Fibroblast of skin of right quadriceps (primary cell): ENCODE measurements at places on chromosomes 12 and 14.
A peak's percentile ranks its signal among the peaks of the same experiment; 100 is the strongest.

GRCh38 chr12:57166971-57167371, 19.6 kb upstream of the LRP1-AS start:
- DNase-seq, result peak; percentile 69

- no peak for DNase-seq
Measured at GRCh38 chr12:49219417-49220026, 30.6 kb upstream of the TUBA1A start.

- DNase-seq, result no peak
Measured at GRCh38 chr12:109580684-109581333, 7.2 kb downstream of the MVK start.

GRCh38 chr14:24055971-24056799, 4.4 kb downstream of the CARMIL3 start:
- DNase-seq, result no peak

- no peak for DNase-seq
Measured at GRCh38 chr12:70252832-70253231, 9.6 kb downstream of the CNOT2 start.

DNA sequence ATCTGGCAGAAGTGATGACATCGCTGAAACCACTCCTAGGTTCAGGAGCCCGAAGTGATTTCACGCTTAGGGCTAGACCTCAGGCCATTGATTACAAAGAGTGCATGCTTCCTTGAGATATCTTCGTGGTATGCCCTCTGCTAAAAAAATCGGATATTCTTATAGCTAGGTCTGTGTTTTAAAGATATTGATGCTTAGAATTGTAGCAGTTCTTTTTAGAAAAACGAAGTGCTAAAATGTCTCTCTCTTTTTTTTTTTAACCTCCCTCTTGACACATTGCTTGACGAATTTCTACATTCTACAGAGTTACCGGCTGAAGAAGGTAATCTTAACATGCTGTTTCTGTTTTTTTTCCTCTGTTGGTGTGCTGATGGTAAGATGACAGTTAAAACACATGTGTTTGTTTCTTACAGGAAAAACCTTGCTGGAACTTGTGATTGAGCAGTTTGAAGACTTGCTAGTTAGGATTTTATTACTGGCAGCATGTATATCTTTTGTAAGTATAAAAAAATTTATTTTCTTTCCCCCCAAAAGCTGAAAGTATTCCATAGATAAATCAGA, 1.3 kb downstream of the ATP2A2 start:
- peak; percentile 42 for DNase-seq

- DNase-seq, result peak; percentile 90
Measured at GRCh38 chr14:58637040-58637390, 747 bp upstream of the DACT1 start.

DNA sequence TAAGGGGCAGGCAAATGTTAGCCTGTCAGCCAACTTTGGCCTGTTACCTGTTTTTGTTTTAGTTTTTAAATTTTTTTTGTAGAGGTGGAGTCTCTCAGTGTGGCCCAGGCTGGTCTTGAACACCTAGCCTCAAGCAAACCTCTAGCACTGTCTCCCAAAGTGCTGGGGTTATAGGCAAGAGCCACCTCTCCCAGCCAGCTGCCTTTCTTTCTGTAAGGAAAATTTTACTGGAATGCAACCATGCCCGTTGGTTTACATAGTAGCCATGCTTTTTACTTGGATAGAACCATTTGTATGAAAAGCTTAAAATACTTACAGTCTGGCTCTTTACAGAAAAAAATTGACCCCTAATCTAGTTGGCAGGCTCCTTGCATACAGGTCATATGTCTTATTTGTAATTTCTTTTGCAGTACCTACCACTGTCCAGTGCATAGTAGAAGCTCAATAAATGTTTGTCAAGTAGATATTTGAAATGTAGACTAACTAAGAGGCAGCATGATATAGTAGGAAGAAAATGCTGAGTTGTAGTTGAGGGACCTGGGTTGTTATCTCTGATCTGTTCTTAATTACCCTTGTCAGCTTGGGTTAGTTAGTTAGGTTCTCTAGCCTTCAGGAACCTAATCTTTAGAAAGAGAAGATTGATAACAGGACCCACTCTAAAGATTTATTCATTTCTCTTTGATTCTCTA, 4.7 kb downstream of the MDM2 start:
- DNase-seq, result no peak

GRCh38 chr12:68932961-68933893, at the start of gene CPM:
Gene CPM (minus strand): TSS chr12:68933171. CDS start chr12:68932837, 334 bp downstream.
- peak; percentile 23 for DNase-seq

DNA sequence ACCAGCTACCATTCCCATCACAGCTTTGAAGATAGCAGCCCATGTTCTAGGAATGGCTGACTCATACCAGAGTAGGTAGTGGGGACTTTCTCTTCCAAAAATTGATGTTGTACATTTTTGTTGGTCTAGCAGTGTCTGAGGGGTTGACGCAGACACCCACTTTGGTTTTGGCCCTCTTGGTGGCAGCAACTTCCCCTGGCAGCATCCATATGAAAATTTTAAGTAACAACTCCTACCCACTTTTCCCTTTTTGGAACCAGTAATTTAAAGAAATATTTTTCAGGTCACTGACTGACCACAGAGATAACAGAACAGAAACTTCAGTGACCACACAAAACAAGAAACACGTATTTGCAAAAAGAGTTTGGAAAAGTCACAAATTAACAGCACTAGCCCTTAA, 162.0 kb upstream of the TMCC3 start:
- DNase-seq, result no peak

DNA sequence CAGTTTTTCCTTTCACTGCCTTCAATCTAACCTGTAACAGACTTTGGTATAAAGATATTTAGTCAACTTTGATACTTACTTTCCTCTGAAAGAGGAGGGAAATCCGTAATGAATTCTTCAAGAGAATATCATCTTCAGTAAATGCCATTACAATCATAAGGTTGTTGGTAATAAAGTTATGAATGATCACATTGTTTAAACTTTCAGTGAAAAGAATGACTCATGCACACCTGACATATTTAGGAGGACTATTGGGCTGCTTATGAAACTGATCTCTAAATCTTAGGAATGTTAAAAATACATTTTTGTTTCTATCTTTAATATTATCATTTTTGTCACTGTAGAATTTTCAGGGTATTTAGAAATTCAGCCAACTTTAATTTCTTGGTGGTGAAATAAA, 474.7 kb downstream of the SLC16A7 start:
- DNase-seq, result no peak

GRCh38 chr12:115426732-115427131, 742.8 kb upstream of the TBX3 start:
- DNase-seq, result no peak

GRCh38 chr12:92123780-92124688, 21.6 kb downstream of the BTG1 start:
- DNase-seq, result no peak

DNA sequence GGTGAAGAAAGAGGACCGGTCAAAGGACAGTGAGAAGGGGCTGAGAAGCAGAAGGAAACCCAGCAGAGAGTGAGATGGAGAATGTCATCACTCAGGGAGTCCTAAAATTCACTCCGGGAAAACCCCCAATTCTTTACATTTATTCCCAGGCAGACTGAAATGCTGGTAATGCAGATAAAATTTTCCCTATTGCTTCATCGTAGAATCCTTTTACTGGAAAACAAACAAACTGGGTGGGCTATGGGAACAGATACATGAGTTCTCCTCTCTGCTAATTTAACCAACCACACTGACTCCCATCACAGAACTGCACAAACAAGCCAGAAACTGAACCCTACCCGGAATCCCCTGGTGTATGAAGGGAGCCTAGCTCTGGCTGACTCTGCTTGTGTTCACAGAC, 20.9 kb downstream of the HEBP1 start:
- peak; percentile 53 for DNase-seq

- DNase-seq, result no peak
Measured at GRCh38 chr14:27881063-27881462, 885.5 kb upstream of the FOXG1 start.

DNA sequence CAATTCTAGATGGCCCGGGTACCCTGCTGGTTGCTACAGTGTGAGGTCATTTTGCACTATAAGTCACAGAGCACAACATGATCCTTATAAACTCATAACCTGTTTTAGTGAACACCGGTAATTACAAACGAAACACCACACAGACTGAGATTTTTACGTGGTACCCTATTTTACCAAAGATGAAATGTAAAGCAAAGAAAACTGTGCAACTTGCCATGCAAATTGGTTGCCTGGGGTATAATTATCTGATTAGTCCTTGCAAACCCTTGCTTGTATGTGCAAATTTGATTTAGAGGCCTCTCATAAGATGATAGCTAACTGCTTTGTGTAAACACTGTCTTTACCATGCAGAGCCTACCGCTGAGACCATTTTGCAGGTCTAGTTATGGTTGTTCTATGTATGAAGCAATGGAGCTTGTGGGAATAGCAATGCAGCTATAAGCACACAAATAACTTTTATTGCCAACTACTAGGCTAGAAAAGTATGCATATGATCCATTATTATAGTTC, 372.1 kb upstream of the FAR2 start:
- DNase-seq, result no peak

DNA sequence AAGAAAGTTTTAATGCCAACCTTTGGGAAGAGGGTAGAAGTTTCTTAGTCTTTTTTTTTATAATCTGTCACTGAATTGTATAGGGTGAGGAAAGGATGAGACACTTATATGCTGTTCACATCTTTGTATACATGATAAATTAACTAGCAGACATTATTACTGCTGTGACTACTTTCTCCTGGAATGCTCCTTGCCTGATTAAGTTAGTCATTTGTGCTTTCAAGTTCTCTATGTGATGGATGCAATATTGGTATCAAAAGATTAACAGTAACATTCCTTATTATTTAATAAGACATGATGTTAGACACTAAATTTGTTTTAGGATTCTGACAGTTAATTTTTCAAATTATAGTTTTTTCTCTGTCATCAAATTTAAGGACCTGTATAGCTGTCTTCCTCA, 223.4 kb upstream of the GARIN2 start:
- DNase-seq, result peak; percentile 68

DNA sequence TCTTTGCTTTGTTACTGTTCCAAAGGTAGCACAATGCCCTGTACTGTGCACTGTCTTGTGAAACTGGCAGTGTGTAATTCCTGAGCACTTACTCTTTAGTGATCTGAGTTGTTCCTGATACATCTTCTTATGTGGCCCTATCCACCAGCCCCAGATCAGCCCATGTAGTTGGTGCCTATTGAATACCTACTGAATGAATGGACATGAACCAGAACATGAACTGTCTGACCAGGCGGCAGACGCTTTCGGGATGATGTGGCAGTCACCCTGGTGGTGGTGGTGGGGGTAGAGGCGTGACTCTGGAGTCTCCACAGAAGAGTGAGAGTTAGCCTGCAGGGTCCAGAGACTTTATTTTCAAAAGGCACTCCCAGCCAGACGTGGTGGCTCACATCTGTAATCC, 46.6 kb upstream of the PAPOLA start:
- DNase-seq, result no peak

DNA sequence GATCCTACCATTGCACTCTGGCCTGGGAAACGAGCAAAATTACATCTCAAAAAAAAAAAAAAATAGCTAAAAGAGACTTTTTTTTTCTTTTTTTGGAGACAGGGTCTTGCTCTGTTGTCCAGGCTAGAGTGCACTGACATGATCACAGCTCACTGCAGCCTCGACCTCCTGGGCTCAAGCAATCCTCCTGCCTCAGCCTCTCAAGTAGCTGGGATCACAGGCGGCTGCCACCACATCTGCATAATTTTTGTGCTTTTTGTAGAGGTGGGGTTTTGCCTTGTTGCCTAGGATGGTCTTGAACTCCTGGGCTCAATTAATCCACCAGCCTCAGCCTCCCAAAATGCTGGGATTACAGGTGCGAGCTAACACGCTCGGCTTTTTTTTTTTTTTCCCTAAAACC, 11.3 kb downstream of the RALGAPA1 start:
- DNase-seq, result no peak

DNA sequence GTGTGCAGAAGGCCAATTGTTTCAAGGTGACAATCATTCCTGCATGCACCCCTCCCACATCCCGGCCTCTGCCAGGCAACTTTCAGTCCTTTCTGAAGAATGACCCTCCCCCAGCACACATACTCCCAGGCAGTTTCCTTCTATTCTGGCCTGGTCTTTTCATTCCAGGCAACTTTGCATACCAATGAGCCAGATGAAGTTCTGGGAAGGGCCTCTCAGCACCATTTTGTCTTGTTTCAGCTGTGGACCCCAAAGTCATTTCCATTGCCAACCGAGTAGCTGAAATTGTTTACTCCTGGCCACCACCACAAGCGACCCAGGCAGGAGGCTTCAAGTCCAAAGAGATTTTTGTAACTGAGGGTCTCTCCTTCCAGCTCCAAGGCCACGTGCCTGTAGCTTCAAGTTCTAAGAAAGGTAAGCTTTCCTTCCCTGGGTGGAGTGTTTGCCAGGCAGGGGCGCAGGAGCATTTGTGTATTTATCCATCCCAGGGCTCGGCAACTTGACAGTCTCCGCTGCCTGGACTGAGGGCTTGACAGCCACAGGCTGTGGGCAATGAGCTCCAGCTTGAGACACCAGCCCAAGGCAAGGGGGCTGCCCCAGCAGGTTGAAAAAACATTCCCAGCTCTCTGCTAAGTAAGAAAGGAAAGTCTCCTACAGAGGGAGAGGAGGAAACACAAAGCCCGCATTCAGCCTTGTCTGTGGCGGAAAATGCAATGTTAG, 16.4 kb downstream of the BCL2L14 start:
- DNase-seq, result no peak

- DNase-seq, result peak; percentile 47
Measured at GRCh38 chr12:76878099-76878898, 520 bp downstream of the CSRP2 start.

- no peak for DNase-seq
Measured at GRCh38 chr14:92241966-92242595, 80.9 kb upstream of the SLC24A4 start.

DNA sequence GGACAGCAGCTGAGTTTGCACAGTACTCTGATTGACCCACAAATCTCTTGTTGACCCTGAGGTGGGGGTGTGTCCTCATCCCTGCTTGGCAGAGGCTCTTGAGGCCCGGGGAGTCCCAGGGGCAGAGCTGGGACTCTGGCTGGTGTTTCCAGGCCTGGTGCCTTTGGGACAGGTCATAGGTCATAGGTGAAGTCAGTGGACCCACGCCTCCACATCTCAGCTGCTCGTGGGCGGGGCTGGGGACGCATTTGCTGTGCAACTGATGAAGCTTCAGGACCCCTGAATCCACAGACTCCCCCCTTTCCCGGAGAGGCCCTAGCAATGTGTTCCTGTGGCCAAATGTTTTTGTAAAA, 408 bp upstream of the CACNA2D4 start:
- no peak for DNase-seq
